ENCODE measurements at places on chromosomes 4 and X. TPM values are rescaled to one million over a fixed set of nuclear protein-coding genes. Genes with fewer than 3 reads are reported as not detected.

The VCX2 gene
- not detected for total RNA-seq

The SPANXN3 gene
- total RNA-seq: not detected

The ATP6AP1 gene
- total RNA-seq: 55.6 TPM

The SLC6A14 gene
- total RNA-seq: not detected

The TRIM60 gene
- total RNA-seq: not detected

The SLIT2 gene
- total RNA-seq: 17.0 TPM

The POLN gene
- total RNA-seq: 2.2 TPM

The GPR143 gene
- total RNA-seq: not detected

The FAM241A gene
- 1.6 TPM for total RNA-seq

The UGT8 gene
- not detected for total RNA-seq

The HOPX gene
- total RNA-seq: 0.68 TPM

The UCP1 gene
- total RNA-seq: not detected

Measured in aortic smooth muscle cell (primary cell).